Chondrocyte (in vitro differentiated cells): ENCODE measurements at places on chromosomes 1 and 21.

- DNase-seq: no peak
Measured at GRCh38 chr21:41570791-41571355, 62.9 kb upstream of the TMPRSS2 start.

- DNase-seq: no peak
Measured at GRCh38 chr1:172699111-172699510, 40.2 kb downstream of the FASLG start.

GRCh38 chr1:154796303-154796892 lies 73.7 kb downstream of the KCNN3 start:
- no peak for DNase-seq

GRCh38 chr1:208219098-208219658 lies 25.0 kb downstream of the PLXNA2 start:
- DNase-seq: no peak
